ENCODE measurements at places on chromosomes 7 and 10.

- no peak for DNase-seq
These were observed 144.7 kb downstream of the TRIL start for GRCh38 chr7:28813243-28813962.

GRCh38 chr10:6990891-6991290 lies 410.8 kb upstream of the PRKCQ start:
- no peak for DNase-seq

GRCh38 chr7:151374139-151374538 lies 32.5 kb downstream of the NUB1 start:
- DNase-seq = no peak

- DNase-seq = no peak
These were observed 87.8 kb downstream of the GPAM start for GRCh38 chr10:112095731-112096130.

GRCh38 chr10:89295597-89295996 lies 6.2 kb upstream of the IFIT2 start:
- no peak for DNase-seq

- DNase-seq = peak; percentile 25
These were observed 178.5 kb downstream of the EBF3 start for GRCh38 chr10:129785536-129785981.

GRCh38 chr7:151115121-151115835 lies 29.0 kb downstream of the AGAP3 start:
- DNase-seq = peak; percentile 70

DNA sequence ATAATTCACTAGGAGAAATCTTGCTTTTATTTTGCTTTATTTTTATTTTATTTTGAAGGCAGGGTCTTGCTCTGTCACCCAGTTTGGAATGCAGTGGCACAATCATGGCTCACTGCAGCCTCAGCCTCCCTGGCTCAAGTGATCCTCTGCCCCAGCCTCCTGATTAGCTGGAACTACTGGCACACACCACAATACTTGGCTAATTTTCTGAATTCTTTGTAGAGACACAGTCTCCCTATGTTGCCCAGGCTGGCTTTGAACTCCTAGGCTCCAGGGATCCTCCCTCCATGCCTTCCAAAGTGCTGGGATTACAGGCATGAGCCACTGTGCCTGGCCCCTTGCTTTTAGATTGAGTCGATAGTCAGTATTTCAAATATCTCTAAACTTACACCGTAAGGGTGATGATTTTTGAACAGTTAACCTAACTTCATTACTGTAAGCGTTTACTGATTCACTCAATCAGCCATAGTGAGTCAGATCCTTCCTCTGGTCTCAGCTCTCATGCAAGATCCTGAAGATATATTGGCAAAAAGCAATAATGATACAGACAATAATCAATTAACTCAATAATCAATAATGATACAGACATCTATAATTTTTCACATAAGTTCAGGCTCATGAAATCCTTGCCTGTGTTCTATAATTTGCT lies 239.5 kb downstream of the KIAA1217 start:
- no peak for DNase-seq

- DNase-seq = no peak
These were observed 44.9 kb downstream of the CCDC71L start for GRCh38 chr7:106615808-106616707.

DNA sequence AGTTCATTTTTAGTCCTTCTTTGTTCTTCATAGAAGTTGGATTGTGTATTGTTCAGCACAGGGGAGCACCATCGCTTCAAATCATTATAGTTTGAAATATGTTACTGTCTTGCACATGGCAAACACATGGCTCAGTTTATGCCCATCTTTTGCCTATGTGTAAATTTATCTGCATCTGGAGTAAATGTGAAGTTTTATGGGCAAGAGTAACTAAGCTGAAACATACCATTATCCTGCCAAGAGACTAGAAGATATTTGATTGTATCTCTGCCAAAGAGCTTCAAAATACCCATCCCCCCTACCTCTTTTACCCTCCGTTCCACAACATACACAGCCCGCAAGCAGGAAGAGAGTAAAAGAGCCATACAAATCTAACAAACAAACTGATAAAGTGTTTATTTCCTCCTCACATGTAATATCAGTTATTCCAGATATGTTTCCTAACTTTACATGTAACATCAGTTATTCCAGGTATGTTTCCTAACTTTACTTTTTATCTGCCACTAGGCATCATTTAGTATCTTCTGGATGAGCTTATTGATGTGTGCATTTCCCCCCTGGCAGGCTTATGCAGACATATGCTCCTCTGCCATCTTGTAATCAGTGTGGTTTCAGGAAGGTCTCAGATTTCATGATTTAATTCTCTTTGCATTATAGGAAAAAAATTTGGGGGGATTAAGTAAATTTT lies 127.7 kb downstream of the SRI start:
- no peak for DNase-seq

GRCh38 chr10:92356041-92356440 lies 65.1 kb downstream of the MARCHF5 start:
- DNase-seq = no peak

- peak; percentile 69 for DNase-seq
These were observed 36.0 kb downstream of the KCNH2 start for GRCh38 chr7:150942001-150942590.

- no peak for DNase-seq
These were observed 119.2 kb upstream of the ANK3 start for GRCh38 chr10:60508831-60509230.

DNA sequence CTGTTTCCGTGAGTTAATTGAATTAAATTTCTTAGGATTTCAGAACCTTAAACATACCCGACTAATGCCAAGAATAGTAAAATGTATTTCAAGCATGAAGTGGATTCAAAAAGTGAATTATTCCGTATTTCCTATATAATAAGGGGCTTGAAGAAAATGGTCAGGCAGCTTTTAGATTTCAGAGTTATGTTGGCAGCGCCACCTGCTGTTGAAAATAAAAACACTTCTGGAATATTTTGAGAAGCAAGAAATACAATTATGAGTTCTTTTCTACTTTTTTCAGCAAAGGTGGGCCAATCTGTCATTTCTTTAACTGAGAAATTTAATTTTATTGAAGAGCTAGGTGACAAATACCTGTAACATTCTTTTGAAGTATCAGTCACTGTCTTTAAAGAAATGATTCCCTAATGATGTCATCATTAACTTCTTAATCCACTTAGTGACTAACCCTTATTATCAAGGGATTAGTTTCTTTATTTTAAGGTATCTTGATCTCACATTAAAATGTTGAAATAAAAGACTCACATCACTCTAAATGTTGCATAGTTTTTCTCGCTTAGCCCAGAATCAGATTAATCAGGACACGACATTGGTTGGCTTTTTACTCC lies 36.6 kb upstream of the AGR3 start:
- no peak for DNase-seq

- no peak for DNase-seq
These were observed 6.8 kb upstream of the MACC1 start for GRCh38 chr7:20224025-20224424.

DNA sequence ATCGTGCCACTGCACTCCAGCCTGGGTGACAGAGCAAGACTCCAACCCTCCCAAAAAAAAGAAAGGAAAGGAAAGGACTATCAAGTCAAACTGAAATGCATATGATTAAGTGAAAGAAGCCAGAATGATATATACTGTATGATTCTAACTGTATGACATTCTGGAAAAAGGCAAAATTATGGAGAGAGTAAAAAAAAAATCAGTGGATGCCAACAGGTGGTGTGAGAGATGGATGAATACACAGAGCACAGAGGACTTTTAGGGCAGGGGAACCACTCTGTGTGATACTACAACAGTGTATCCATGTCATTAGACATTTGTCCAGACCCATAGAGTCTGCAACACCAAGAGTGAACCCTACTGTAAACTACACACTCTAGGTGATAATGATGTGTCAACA lies 99.2 kb downstream of the SLIT1 start:
- DNase-seq = no peak

Measured in activated CD8-positive, alpha-beta memory T cell treated with anti-CD3 and anti-CD28 coated beads, Interleukin-2, amount 50 U/mL, for 48 hours (primary cell).